ENCODE measurements at places on chromosomes 13 and 19. TPM values are rescaled to one million over a fixed set of nuclear protein-coding genes. Genes with fewer than 3 reads are reported as not detected.

DNA sequence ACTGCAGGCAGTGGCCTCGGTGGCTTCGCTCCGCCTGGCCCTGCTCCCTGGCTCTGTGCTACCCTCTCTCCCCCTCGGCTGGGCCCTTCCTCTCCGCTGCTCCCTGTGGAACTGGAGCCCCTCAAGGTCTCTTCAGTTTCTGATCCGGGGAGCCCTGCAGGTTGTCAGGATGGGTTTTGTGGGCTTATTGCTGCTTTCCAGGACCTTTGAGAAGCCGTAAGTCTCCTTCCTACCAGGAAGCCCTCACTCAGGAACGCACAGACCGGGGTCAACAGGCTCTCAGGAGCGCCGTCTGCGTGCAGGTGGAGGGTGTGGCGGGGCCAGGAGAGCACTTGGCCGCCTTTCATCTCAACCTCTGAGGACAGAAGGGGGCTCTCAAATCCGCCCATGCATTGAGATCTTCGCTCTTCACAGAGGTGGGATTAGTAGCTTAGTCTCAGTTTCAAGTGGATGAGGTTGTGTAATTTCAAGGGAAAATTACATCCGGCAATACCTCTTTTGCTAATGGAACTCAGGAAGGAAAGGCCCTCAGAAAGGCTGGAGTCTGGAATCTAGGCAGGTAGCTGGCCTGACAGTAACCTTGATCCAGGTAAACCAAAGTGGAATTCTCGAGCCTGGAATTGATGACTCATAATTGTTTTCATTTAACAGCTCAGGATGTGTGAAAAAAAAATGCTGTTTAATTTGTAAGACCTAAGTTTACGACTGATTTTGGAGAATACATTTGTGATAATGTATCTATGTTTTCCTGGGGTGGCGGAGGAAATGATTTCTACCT lies 102.0 kb downstream of the ATP11A start:
- no peak for DNase-seq

DNA sequence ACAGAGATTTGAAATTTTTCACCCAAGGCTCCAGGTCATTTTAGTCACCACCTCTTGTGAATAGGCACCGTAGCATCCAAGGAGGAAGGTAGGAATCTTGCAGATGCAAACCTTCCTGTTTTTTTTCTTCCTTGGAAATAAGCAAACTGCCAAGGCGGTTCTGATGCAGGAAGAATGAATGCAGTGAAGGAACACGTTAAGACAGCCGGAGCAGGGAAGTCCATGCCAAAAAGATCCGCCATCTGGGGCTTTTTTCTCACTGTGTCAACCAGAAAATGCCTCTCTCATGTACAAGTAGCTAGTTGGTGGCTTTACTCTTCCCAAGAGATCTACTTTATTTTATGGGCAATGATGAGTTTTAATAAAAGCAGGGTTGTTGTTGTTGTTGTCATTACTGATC lies 142.4 kb downstream of the ZIC5 start:
- DNase-seq: no peak

DNA sequence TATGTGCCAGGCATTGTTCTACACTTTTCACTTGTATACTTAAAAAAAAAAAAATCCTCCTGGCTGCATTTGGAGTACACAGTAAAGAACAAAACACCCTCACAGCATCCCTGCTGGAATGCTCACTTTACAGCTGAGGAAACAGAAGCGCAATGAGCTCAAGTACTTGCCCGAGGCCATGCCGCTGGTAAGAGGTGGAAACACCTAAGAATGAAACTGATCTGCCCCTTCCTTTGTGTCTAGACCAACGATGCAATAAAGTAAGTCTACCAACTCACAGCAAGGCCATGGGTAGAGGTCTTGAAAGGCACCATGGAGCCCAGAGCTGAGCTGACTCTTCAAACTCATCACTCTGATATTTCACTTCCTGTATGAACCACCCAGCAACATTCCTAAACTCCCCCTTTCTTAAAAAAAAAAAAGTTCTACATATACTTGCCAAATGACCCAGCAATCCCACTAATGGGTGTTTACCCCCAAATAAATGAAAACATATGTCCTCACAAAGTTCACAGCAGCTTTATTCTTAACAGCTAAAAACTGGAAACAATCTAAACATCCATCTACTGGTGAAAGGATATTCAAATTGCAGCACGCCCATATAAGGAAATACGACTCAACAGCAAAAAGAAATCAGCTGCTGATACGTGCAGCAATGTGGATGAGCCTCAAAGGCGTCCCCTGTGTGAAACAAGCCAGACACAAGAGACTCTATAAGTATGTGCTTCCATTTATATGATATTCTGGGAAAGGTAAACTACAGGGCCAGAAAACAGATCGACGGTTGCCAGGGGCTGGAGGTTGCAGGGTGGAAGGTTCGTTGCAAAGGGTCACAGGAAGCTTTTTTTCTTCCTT lies 236.6 kb upstream of the MAB21L1 start:
- no peak for DNase-seq

DNA sequence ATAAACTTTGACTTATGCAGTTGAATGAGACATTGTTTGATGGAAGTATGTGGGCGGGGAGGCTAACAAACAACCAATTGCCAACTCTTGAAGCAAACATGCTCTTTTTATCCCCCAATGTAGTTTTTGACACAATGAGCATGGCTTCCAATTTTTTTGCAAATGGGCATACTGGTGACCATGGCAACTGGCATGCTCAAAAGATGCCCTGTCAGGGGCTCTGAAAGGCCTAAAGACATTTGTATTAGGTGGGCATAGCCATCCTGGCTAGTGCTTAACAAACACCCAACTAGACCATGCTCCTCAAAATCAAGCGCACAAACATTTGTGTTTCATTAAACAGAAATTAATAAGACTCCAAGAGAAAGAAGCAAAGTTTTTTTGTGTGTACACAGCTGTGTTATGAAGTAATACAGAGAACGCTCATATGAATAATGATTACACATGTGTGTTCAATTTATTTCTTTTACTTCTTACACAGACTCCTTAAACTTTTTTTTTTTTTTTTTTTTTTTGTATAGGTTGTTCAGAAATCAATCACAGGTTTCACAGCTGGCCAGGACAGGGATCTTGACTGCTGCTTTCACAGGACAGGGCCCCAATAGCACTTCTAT lies 95.6 kb downstream of the DLEU7 start:
- DNase-seq: no peak

Gene ZNF90
- total RNA-seq: 4.7 TPM

DNA sequence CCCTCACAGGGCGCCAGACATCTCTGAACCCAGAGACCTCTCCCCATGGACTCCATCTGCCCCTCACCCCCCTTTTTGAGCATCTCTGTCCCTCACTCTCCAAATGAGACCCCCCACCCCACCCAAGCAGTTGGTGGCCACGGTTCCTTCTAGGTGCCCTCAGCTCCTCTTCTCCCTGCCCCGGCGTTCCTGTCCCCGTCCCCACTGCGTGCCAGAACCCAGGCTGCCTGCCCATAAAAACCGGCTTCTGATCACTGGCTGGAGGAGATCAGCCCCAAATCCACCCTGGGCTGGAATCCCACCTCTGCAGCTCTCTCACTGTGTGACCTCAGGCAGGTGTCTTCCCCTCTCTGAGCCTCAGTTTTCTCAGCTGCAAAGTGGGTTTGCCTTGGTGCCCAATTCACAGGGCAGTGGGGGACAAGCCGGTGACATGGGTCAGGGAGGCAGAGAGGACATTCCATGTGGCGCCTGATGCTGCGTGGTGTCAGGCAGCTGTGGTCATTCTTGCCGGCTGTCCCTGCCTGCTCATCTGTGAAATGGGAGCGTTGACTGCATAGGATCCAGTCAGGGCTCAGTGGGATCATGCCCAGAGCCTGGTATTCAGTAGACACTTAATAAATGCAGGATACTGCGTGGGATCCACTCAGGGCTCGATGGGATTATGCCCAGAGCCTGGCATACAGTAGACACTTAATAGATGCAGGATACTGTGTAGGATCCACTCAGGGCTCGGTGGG lies 25.5 kb downstream of the SMIM24 start:
- DNase-seq: no peak

Gene ERCC5
- total RNA-seq: 58.6 TPM

DNA sequence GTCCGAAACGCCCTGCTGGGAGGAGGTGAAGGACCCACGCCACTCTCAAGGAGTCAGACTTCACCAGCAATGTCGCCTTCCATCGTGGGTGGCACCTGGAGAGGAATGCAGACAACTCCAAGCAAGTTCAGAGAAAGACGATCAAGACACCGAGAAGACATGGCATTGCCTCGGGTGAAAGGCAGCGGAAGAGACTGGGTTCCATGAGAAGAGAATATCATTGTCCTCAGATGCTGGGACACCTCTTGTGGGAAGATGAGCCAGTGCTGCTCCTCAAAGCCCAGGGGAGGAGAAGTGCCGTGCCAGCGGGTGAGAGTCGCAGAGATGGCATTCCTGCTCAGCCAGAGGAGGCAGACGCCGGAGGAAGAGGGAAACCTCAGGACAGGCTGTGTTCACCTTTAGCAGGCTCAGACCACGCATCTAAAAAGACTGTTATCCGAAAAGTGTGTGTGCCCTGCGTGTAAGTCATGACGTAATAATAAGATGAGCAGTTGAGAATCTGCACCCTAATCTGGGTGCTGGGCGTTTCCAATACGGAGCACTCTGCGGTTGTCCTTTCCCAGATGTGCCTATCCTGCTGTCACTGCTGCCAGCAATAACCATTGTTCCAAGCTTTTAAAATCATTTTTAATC lies 144.6 kb upstream of the SPACA7 start:
- DNase-seq: no peak

DNA sequence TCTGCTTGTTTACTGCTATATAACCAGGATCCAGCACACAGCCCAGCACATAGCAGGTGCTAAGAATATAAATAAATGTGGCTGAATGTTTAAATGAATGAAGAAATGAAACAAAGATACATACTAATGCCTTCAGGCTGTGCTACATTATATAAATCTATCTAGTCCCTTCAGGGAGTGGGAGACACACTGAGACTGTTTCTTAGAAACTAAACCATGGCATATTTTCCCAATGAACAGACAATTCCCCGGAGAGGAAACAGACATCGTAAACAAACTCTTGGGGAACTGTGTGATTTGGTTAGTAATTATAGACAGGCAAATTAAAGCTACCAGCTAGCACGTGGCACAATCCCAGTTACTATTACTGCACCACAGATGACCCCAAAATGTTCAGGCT lies 9.7 kb upstream of the FEM1A start:
- no peak for DNase-seq

GRCh38 chr13:25692099-25692498 lies 320.3 kb downstream of the ATP8A2 start:
- no peak for DNase-seq

GRCh38 chr19:33535226-33535625 lies 13.6 kb upstream of the PEPD start:
- DNase-seq: no peak

Measured in mucosa of descending colon (tissue), 3 donors.